ENCODE measurements at places on chromosomes 16 and 17. TPM values are rescaled to one million over a fixed set of nuclear protein-coding genes. Genes with fewer than 3 reads are reported as not detected.

TVP23A gene
- total RNA-seq = not detected

MGAT5B gene
- 0.25 TPM for total RNA-seq

ATP2C2 gene
- total RNA-seq = 0.12 TPM

SLC35G6 gene
- total RNA-seq = not detected

CHRNE gene
- total RNA-seq = 0.62 TPM

PRR15L gene
- total RNA-seq = not detected

ITGB3 gene
- total RNA-seq = 27.8 TPM

ATP1B2 gene
- not detected for total RNA-seq

SLC6A2 gene
- not detected for total RNA-seq

ZNF747 gene
- total RNA-seq = 6.5 TPM

BCAR1 gene
- total RNA-seq = 52.8 TPM

CPHXL2 gene
- not detected for total RNA-seq

COPZ2 gene
- 65.5 TPM for total RNA-seq

TNFRSF13B gene
- not detected for total RNA-seq

CD300E gene
- not detected for total RNA-seq

RUNDC3A gene
- total RNA-seq = not detected

SHCBP1 gene
- 71.8 TPM for total RNA-seq

FA2H gene
- not detected for total RNA-seq

GPRC5C gene
- 9.1 TPM for total RNA-seq

PRPF8 gene
- total RNA-seq = 125 TPM

CYTH1 gene
- 9.0 TPM for total RNA-seq

KRT36 gene
- 0.12 TPM for total RNA-seq

XAF1 gene
- 20.5 TPM for total RNA-seq

CLEC18C gene
- 0.25 TPM for total RNA-seq

KRT9 gene
- not detected for total RNA-seq

CCL8 gene
- not detected for total RNA-seq

TRIM72 gene
- under 0.01 TPM for total RNA-seq

CLEC19A gene
- total RNA-seq = not detected

MT1E gene
- 132 TPM for total RNA-seq

NPB gene
- 0.22 TPM for total RNA-seq

FOXC2 gene
- 1.2 TPM for total RNA-seq

ADAD2 gene
- total RNA-seq = not detected

HEATR9 gene
- not detected for total RNA-seq

TEKT3 gene
- 0.11 TPM for total RNA-seq

RUNDC1 gene
- 13.4 TPM for total RNA-seq
